NCI-H774 (cell line): ENCODE measurements at places on chromosomes 2 and 18.
A peak's percentile ranks its signal among the peaks of the same experiment; 100 is the strongest.

- DNase-seq, result no peak
Measured at GRCh38 chr2:45388541-45389100, 222.4 kb downstream of the SRBD1 start.

GRCh38 chr2:209690029-209690754 is 81.4 kb upstream of the UNC80 start:
- DNase-seq, result no peak

GRCh38 chr2:141003967-141004657 is 1126.7 kb downstream of the LRP1B start:
- no peak for DNase-seq

GRCh38 chr2:104408266-104408665 is 445.6 kb upstream of the POU3F3 start:
- DNase-seq, result no peak

DNA sequence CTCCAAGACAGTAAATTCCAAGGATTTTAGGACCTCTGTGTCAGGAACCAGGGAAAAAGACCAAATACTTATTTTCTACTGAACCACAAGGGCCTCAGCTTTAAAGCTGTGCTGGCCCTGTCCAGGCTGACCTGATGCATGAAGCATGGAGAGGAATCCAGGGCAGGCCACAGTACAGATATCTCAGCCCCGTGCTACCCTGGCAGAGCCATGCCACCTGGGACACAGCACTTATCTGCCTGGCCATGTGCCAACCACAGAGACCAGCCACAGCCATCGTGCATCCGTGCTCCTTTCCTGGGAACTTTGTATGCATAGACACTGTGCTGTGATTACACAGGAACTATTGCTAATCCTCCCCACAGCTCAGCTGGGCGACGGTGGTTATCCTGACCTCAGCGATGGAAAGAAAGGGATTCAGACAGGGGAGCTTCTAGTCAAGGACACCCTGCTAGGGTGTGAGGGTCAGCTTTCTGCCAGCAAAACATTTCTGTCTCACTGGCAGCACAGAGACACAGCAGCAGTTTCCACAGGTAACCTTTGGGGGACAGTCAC is 687.4 kb upstream of the ID2 start:
- peak; percentile 62 for DNase-seq
